Urinary bladder (tissue), 4 donors: ENCODE measurements at places on chromosomes 3 and 15. TPM values are rescaled to one million over a fixed set of nuclear protein-coding genes. Genes with fewer than 3 reads are reported as not detected.

- no peak for DNase-seq
Observed at GRCh38 chr15:30954674-30955073, 36.8 kb downstream of the MTMR10 start.

GRCh38 chr3:33047842-33048834 lies 48.8 kb downstream of the GLB1 start:
- DNase-seq: no peak

Gene ZNF620
- total RNA-seq: 5.3 TPM

DNA sequence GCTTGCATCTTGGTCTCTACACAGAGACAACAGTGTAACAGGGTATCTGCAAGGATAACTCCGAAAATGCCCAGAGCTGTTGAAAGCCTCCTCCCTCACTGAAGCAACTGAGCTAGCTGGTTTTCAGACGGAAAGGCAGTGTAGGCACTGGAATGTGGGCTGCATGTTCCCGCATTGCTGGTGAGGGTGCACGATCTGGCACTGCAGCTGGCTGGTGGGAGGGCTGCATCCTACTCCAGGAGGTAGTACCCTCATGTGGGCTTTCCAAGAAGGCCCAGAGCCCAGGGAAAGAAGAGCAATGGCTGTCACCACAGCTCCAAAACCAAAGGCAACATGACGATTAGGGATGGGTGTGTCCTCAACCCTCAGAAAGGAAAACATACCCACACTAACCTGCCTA lies 28.7 kb upstream of the RPS17 start:
- no peak for DNase-seq

DNA sequence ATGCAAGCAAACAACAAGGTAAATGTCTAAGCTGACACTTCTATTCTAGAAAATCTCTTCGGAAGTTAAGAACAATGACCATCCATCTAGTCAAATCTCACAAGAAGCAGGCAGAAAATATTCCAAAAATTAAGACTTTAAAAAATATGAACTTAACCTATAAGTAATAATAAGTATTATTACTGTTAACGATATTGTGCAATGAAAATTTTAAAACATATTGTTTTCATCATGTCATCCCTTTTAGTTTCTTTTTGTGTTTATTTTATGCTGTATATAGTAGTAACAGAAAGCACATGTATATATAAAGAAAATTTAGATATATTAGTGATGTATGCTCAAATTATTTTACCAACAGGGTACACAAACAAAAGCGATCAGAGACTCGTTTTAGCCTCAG lies 4.1 kb downstream of the HDGFL3 start:
- no peak for DNase-seq

DNA sequence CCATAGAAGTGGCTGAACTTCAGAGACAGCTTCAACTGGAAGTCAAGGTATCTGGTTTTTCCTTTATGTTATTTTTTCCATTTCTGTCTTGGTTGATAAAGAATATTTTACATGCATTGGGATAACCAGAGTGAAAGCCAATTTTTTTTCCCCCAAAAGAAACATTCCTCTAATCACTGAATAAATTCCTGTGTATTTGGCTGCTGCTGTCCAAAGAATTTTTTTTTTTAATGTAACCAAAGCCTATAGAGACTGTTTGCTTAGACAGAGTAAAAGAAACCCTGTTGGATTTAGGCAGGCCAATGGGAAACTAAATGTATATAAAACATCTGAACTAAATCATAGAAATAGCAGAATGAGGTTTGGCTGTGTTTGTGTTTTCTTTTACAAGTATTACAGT lies 75.2 kb downstream of the CGNL1 start:
- DNase-seq: no peak

Gene CCDC71
- 10.3 TPM for total RNA-seq

GRCh38 chr3:72312339-72312738 lies 527.4 kb upstream of the PROK2 start:
- DNase-seq: no peak

Gene IREB2
- 87.5 TPM for total RNA-seq

GRCh38 chr15:73142802-73143762 lies 90.8 kb downstream of the NEO1 start:
- DNase-seq: no peak

Gene TMCO5A
- total RNA-seq: not detected

- no peak for DNase-seq
Observed at GRCh38 chr3:4750306-4750968, 228.8 kb upstream of the BHLHE40 start.

Gene IL17RE
- 1.2 TPM for total RNA-seq

GRCh38 chr3:22582266-22582665 lies 620.9 kb upstream of the UBE2E2 start:
- no peak for DNase-seq

- no peak for DNase-seq
Observed at GRCh38 chr3:33128706-33129105, 14.9 kb downstream of the CRTAP start.

GRCh38 chr3:121552379-121552778 lies 6.6 kb upstream of the POLQ start:
- no peak for DNase-seq

GRCh38 chr15:85730001-85730820 lies 64.5 kb downstream of the KLHL25 start:
- DNase-seq: no peak

GRCh38 chr3:159854500-159855124 lies 134.0 kb upstream of the IL12A start:
- DNase-seq: no peak

Gene ZBED2
- not detected for total RNA-seq

- DNase-seq: no peak
Observed at GRCh38 chr15:81942655-81943195, 103.1 kb downstream of the MEX3B start.

GRCh38 chr3:36756269-36756668 lies 8.1 kb downstream of the DCLK3 start:
- DNase-seq: no peak

Gene WNT7A
- not detected for total RNA-seq

Gene ZPLD1
- 0.16 TPM for total RNA-seq

GRCh38 chr3:74537164-74537563 lies 77.3 kb downstream of the CNTN3 start:
- DNase-seq: no peak

- DNase-seq: no peak
Observed at GRCh38 chr3:147618691-147619090, 209.5 kb downstream of the ZIC1 start.

- no peak for DNase-seq
Observed at GRCh38 chr15:46091860-46092450, 457.1 kb downstream of the SQOR start.

Gene SERINC4
- total RNA-seq: not detected

DNA sequence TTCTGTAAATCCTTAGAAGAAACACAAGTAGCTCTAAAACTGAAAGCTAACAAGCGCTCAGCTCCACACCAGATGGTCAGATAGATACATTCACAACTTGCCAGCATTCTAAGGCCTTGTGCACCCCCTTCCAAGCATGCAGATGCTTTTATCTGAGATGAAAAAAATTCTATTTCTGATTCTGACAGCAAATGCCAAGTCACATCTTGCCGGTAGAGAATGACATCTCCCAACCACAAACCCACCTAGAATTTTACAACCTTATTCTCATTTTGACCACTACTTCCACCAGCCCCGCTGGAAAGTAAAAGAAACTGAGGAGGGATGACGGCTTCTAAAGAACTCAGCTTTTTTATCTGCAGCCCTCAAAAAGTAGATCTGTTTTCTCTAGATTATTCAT lies 57.7 kb downstream of the SUMF1 start:
- DNase-seq: no peak
